ENCODE measurements at places on chromosomes 2 and 18.
A peak's percentile ranks its signal among the peaks of the same experiment; 100 is the strongest.

GRCh38 chr2:211061612-211062296 lies 505.4 kb downstream of the CPS1 start:
- no peak for DNase-seq

GRCh38 chr2:101341901-101342624 lies 33.6 kb upstream of the RNF149 start:
- DNase-seq = peak; percentile 47

DNA sequence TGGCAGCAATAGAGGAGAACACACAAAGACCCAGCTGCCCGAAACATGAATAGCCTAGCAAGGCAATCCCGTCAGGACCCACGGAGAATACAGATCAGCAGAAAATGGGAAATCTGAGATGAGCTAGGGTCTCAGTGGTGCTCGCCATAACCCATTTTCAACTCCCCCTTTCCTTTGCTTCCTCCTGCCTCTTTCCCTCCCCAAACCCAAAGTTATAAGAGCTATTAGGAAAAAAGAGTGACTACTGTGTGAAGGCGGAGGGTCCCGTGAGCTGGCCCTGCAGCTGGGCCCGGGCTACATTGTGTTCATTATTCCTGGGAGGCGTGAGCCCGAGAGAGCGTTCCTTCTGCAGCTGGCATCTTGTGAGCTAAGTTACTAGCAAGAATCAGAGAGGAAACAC lies 118.4 kb downstream of the PID1 start:
- DNase-seq = no peak

GRCh38 chr2:83674050-83674449 lies 785.0 kb downstream of the SUCLG1 start:
- DNase-seq = no peak

- no peak for DNase-seq
These were observed 61.7 kb downstream of the CCDC88A start for GRCh38 chr2:55357927-55358326.

- DNase-seq = no peak
These were observed 52.8 kb downstream of the TTC32 start for GRCh38 chr2:19848952-19849351.

- no peak for DNase-seq
These were observed 9.0 kb downstream of the OBSL1 start for GRCh38 chr2:219562049-219563020.

- DNase-seq = no peak
These were observed 5.7 kb upstream of the MARCO start for GRCh38 chr2:118936306-118936705.

- DNase-seq = no peak
These were observed 4.4 kb downstream of the ACTG2 start for GRCh38 chr2:73897240-73897583.

GRCh38 chr2:170821531-170822289 lies 5.0 kb downstream of the GAD1 start:
- DNase-seq = no peak

GRCh38 chr2:23516520-23517256 lies 131.7 kb downstream of the KLHL29 start:
- no peak for DNase-seq

DNA sequence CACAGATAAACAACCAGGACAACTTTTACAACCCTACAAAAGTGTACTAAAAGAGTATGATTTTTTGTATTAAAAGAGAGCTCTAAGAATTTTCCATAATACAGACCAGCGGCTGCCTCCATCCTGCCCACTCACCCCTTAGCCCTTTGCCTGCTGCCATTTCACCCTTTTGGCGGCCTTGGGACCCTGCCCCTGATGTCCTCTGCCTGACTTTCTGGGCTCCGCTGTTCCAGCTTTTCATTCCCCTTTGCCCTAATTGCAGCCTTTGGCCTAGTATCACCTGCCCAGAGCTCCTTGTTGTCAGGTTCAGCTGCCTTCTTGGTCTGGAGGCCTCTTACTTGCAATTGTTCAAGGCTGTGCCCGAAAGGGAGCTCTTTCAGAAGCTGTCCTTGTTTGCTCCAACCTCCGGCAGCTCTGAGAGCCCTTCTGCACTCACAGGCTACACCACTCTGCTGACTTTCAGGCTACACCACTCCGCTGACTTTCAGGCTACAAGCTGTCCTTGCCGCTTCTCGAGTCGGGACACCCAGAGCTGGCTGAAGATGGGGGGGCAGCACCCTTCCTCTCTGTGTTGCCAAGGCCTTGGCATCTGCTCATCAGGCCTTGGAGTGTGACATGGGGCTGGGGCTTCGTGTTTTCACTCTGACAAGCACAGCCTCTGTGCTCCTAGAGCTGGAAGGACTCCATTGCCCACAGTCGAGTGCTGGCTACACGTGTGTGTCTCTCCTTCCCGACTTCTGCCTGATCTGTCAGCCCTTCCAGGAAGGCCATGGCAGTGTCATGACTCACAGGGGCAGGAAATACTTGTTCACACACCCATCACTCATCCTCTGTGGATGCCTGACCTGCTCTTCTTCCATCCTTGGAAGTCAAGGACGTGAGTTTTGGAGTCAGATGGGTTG lies 43.1 kb upstream of the HDAC4 start:
- no peak for DNase-seq

GRCh38 chr2:108904680-108905079 lies 84.3 kb downstream of the EDAR start:
- DNase-seq = no peak

DNA sequence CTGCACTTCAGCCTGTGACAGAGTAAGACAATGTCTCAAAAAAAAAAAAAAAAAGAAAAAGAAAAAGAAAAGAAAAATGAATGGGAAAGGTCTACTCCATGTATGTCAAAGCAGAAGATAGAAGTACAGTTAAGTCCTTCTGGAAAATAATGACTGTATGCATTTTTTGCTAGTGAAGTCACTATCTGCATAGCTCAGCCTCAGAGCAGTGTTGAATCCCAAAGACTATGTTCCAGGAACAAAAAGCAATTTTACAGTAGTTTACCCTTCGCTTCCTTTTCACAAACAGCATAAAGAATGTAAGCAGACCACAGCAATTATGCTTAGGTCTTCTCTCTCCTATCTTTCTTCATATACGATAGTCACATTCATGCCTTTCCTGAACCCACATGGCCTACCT lies 497.4 kb downstream of the CMPK2 start:
- no peak for DNase-seq

DNA sequence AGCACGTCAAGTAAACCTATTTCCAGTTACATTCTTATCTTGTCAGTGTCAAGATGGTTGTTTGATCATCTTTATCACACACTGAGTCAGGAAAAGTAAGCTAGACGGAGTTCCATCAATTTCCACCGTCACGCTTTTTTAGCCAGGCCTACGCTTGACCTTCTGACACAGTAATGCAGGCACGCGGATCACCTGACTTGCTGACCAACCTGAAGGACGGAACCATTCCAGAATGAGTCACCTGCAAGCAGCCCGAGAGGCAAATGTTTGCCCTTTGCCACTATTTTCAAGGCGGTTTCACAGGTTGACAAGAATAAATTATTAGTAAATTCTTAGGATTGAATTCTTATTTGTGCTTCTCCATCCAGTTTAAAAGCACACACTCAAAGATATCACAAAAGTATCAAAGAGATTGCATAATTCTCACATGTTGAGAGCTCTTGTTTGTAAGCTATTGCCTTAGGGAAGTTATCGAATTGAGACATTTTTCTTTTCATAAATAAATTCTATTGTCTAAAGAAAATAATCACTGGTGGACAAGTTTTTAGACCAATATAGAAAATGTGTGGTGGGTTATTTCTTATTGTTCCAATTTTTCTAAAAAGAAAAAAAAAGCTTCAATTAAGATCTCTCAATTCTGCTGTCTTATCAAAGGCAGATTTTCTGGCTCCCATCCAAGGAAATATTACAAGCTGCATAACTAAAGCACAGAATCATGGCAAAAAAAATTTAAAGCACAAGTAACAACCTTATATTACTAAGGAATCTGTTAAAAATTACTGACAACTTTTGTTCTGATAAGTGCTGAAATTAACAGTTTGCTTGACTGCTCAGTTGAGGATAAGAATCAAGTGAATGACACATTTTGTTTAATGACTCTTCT lies 31.9 kb downstream of the UXS1 start:
- DNase-seq = no peak

- peak; percentile 14 for DNase-seq
These were observed 158.0 kb upstream of the RBMS1 start for GRCh38 chr2:160651416-160652200.

DNA sequence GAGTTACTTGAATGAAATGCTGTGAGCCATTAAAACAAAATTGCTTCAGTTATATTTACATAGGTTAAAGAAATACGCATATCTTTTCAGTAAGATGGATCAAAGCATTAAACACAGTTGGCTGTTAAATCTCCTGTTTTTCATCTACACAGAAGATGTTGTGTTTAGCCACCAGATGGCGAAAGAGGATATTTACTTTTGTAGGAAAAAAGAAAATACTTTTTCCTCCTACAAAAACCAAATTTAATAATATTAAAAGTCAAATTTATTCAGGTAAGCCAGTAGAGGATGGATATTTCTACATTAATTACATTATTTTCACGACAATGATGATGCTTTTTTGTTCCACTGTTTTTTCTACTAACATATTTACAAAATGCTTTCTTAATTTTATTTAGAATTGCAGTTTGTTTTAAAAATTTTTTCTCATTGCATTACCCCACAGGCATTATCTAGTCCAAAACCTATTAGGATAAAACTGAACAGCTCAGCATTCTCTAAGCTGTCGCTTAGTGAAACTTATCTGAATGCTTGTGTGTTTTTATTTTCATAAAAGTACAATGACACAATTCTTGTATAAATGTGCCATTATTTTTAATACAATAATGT lies 173.7 kb downstream of the ASXL3 start:
- DNase-seq = no peak

- no peak for DNase-seq
These were observed 254.6 kb downstream of the LOXHD1 start for GRCh38 chr18:46402396-46402795.

- no peak for DNase-seq
These were observed 108.2 kb upstream of the SMAD2 start for GRCh38 chr18:48038636-48039035.

DNA sequence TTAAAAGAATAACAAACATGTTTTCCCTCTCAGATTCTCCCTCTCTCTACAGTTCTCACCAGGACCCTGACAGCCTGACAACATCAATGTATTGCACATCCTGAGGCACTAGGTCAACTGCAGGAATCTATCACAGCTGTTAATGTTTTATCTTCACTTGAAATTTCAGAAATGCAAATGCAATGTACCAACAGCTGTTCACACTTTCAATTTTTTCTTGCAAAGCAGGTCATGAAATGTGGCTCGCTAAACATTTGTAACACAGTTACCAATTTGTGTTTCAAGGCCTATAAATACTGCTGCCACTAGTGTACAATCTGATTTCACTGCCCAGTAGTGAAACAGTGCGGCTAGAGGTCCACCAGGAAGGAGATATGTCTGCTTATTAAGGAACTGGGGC lies 147.8 kb downstream of the EXOC6B start:
- DNase-seq = no peak

DNA sequence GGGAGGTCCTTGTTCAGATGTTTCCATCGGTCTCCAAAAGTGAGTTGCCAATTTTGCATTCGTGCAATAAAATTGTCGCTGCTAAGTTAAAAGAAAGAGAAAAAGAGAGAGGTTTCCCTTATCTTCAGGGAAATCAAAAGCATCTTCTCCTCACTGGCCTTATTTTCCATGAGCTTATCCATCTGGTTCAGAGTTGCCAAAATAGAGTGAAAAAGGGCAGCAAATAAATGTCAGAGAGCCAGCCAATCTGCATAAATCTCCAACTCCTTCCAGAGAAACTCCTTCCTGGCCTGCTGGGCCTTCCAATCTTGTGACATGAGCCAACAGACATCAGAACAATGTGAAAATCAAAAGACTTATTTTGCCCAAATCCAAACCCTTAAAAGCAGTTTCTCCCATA lies 28.4 kb downstream of the PAX3 start:
- DNase-seq = no peak

DNA sequence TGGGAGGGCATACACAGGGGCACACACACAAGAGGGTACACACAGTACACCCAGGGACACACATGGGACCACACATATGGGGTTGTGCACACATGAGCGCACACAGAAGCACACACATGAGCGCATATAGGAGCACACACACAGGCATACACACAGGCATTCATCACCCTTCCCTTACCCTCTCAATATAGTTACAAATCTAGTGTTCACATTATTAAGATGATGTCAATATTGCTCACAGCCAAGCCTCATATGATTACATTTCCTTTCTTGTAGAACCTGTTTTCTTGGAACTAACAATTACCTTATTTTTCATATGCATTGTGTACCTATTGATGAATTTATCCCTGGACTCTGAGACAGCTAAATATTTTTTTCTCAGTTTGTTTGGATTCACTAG lies 156.7 kb downstream of the FHOD3 start:
- no peak for DNase-seq

DNA sequence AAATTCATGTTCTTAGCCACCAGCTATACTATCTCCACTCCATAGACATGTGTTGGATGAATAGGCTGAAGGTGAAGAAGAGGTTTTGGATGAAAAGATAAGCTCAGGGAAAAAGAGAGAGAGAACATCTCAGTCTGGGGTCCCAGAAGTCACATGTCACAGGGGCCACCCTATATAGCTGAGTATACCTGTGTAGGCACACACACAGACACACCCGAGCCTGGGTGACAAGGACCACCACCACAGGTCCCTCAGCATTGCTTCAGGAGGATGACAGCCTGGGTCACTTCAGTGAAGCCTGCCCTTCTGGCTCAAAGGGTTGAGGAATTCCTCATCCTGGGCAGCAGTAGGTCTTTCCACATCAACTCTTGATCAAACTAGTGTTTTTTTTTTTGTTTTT lies 56.2 kb downstream of the POLR1A start:
- DNase-seq = no peak

- DNase-seq = peak; percentile 13
These were observed 15.0 kb downstream of the KCNJ13 start for GRCh38 chr2:232761301-232761907.

DNA sequence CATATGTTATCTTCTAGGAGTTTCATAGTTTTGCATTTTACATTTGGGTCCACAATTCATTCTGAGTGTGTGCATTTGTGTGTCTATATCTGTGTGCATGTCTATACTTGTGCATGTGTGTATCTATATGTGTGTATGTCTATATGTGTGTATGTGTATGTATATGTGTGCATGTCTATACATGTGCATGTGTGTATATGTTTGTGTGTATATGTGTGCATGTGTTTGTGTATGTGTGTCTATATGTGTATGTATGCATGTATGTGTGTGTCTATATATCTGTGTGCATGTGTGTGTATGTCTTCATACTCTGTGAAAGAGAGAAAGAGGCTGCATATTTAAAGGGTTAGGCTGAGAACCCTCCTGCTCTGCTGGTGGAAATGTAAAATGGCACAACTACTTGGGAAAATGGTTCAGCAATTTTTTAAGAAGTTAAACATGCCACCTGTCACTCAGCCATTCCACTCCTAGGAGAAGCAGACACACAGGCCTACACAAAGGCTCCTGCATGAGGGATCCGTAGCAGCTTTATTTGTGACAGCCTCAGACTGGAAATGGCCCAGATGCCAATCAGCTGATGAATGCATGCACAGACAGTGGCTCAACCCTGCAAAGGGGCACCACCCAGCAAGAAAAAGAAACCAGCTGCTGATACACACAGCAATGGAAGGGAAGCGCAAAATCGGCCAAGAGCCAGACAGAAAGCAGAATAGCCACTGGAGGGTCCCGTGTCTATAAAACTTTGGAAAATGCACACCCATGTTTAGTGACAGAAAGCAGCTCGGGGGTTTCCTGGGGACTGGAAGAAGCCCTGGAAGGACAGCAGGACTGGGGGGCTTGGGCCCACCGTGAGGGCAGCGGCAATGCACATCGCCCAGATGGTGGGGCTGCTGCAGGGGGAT lies 146.8 kb downstream of the SEPTIN10 start:
- no peak for DNase-seq

Measured in fibroblast of the conjunctiva (primary cell).